Sciatic nerve (tissue), 2 donors: ENCODE measurements at places on chromosomes 16 and 17. TPM values are rescaled to one million over a fixed set of nuclear protein-coding genes. Genes with fewer than 3 reads are reported as not detected.

The TNFSF13 gene
- total RNA-seq = 32.7 TPM

The FLII gene
- 244 TPM for total RNA-seq

The TAT gene
- total RNA-seq = 0.13 TPM

The DPEP3 gene
- not detected for total RNA-seq

The HOXB8 gene
- total RNA-seq = 0.98 TPM

The KRT34 gene
- total RNA-seq = not detected

The TANGO6 gene
- total RNA-seq = 31.1 TPM

The KRTAP3-1 gene
- not detected for total RNA-seq

DNA sequence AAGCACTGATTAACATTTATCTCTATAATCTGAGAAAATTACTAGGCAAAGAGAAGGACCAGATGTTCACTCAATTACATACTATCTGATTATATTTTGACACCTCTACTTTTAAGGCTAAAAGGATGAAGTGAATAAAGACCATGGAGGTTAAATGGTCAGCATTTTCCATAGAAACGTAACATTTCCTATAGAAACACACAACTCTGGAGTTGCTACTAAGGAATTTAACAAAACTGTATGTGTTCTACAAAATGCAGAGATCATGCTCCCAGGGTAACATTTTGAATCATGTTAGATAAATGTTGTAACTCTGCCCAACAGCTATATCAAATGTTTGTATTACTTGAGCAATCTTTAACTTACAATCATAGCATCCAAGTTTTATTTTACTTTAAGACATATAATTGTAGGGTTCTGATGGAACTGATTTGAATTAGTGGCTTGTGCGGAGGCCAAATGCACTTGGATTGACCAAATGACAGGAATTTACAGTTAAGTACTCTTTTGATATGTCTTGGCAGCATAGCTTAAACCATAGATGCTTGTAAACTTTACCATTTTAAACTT, 97.7 kb downstream of the RPGRIP1L start:
- DNase-seq = no peak

- DNase-seq = no peak
Observed at GRCh38 chr17:79738643-79739042, 7.9 kb downstream of the ENPP7 start.

DNA sequence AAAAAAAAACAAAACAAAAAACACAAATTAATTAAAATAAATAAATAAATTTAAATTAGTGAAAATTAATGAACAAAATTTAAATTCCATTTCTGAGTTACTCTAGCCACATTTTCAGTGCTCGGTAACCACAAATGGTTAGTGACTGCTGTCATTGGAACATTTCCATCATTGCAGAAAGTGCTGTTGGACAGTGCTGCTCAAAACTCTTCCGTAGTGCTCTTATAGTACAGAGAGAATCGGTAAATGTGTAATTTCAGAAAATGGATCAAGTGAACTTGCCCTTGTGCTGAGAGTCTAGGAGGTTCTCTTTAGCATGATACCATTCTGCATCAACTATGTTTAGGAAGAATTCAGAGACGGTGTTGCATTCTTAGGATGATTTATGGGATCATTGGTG, 23.7 kb downstream of the ZNRF1 start:
- no peak for DNase-seq

DNA sequence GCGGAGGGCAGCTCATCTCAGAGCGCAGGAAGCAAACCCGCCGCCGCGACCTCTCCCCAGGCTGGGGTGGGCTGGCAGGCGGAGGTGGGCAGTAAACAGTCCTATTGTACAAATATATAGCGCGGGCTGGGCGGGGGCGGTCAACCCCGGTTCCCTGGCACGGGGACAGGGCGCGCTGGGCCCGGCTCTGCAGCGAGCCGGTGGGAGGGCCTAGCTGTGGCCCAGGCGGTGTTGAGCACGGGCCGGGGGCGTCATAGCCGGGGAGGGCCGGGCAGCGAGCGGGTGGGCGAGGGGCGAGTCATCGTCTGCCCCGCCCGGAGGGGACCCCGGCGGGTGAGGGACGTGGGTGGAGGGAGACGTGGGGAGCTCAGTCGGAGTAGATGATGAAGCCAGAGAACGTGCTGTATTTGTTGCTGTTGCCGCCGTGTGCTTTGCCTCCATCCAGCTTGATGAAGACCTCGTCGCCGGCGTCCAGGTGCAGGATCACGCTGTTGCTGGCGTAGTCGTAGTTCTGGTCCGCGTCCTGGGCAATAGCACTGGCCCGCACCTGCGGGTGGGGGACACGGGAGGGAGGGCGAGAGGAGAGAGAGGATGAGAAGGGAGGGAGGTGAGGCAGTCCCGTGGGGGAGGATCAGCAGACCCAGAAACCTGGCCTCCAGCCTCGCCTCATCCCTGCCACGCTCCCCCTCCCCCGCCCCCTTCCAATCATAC, 8.1 kb downstream of the C1QL1 start:
- no peak for DNase-seq

DNA sequence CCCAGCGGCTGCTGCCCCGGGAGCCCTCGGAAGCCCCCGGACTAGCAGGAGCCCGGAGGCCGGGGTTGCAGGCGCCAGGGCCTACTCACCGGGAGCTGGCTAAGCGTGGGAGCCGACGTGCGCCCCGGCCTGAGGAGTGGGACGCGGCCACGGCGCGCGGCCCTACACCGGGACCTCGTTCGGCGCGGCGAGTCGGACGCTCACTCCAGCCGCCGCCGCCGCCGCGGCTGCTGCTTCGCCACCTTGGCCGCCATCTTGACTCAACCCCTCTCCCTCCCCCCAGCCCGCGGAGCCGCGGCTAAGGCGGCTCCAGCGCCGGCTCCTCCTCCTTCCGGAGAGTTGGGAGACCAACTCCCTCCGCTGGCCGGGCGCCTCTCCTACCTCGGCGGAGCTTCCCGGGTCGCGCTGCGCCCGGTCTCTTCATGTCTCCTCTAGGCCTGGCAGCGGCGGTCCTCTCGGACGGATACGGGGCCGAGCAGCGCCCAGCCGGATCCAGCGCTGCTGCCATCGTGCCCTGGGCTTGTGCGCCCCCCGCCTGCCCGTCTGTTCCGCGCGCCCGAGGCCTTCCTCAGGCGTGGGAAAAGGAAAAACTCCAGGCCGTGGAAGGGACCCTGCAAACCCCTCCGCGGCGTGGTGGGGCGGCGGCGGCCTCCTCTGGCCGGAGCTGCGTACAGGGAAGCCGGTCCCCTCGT, at the start of gene NCOR1:
TSS of gene NCOR1 (minus strand) at position 262 of the 692 bp plus-strand sequence. CDS start 20,965 bp downstream, outside the sequence.
- peak; percentile 96 for DNase-seq

- DNase-seq = no peak
Observed at GRCh38 chr16:82264756-82265155, 94.7 kb upstream of the MPHOSPH6 start.

- no peak for DNase-seq
Observed at GRCh38 chr17:58302919-58303585, 22.3 kb upstream of the MPO start.

- DNase-seq = no peak
Observed at GRCh38 chr17:74780443-74781238, 4.5 kb upstream of the NAT9 start.

GRCh38 chr17:39981766-39982375, 1.3 kb downstream of the PSMD3 start:
- no peak for DNase-seq

GRCh38 chr16:78817200-78817739, 717.8 kb downstream of the WWOX start:
- no peak for DNase-seq

- no peak for DNase-seq
Observed at GRCh38 chr17:75114552-75115314, 5.0 kb downstream of the ARMC7 start.
